ENCODE measurements at places on chromosomes 2 and 18.

- no peak for DNase-seq
These were observed 21.3 kb downstream of the WDSUB1 start for GRCh38 chr2:159265171-159265576.

DNA sequence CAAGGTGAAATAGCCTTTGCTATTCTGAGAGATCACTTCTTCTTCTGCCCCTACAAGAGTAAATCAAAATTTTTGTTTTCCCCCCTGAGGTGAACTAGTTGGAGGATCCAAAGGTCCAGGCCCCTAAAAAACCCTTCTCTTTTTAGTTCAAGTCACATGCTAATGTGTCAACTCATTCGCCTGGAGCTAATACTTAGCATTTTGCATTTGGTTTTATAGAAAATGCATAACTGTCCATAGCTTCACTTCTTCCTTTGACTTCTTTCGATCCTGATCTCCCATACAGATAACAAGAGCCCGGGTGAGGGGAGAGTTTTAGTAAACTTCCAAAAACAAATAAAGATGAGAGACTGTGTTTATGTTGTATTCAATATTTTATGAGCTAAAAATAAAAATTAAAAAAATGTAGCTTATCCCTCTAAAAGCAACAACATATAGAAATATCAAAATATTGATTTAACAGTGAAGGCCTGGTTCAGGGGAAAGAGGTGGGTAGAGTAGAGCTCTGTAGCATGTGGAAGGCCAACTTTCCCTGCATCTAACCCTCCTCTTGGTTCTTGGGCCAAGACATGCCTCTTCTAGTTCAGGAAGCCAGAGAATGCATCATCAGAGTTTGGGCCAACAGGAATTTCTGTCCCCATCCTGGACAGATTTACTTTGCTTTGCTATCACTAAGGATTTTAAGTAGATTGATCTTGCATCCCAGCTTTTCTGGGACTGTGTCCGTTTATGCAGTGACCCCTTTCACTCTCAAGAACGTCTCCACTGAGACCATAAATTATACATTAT lies 333.8 kb downstream of the ALK start:
- DNase-seq: no peak

- no peak for DNase-seq
These were observed 403.5 kb downstream of the SETBP1 start for GRCh38 chr18:45084206-45084605.

GRCh38 chr2:53220969-53221368 lies 546.6 kb upstream of the CHAC2 start:
- no peak for DNase-seq

DNA sequence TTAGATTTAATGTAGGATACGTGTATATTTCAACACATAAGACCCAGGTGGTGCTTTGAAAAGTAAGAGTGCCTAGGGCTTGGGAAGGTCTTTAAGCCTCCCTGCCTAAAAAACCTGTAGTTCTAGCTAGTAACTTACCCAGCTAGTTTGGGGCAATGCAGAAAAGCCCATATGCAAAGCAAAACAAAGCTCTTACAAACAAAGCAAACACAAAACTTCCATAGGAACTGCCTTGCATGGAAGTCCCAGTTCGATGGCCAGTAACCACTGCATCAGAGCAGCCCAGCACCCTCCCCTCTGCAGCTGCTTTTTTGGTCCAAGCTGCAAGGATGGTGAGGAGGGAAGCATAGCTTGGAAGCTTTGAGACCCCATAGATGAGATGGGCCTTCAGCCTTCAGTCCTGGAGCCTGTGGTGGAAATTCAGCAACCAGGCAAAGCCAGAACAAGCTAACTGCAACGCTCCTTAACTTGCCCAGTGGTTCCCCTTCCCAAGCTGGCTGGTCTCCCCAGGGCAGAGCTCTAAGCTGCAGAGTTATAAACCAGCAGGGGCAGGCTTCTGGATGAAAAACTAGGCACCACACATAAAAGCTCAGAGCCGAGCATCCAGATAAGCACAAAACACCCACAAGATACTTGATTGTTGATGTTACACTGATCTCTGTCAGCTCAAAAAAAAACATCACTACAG lies 16.2 kb downstream of the C2orf76 start:
- DNase-seq: no peak

DNA sequence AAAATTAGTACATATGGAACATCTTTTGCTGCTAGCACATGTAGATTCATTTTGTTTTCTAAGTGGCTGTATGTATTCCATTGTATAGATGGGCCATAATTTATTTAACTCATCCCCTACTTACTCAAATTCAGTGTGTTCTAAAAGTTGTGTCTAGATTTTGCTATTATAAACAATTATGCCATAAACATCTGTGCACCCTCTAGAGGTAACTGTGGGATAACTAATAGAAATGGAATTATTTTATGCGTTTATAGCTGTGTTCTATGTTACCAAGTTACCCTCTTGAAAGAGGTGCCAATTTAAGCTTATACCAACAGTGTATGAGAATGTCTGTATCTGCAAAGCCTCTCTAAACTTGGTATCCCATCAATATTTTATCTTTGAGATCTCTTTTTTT lies 100.4 kb downstream of the MMADHC start:
- DNase-seq: no peak

GRCh38 chr18:73908323-73908722 lies 239.3 kb downstream of the FBXO15 start:
- no peak for DNase-seq

GRCh38 chr2:225173909-225174308 lies 131.6 kb upstream of the DOCK10 start:
- no peak for DNase-seq

DNA sequence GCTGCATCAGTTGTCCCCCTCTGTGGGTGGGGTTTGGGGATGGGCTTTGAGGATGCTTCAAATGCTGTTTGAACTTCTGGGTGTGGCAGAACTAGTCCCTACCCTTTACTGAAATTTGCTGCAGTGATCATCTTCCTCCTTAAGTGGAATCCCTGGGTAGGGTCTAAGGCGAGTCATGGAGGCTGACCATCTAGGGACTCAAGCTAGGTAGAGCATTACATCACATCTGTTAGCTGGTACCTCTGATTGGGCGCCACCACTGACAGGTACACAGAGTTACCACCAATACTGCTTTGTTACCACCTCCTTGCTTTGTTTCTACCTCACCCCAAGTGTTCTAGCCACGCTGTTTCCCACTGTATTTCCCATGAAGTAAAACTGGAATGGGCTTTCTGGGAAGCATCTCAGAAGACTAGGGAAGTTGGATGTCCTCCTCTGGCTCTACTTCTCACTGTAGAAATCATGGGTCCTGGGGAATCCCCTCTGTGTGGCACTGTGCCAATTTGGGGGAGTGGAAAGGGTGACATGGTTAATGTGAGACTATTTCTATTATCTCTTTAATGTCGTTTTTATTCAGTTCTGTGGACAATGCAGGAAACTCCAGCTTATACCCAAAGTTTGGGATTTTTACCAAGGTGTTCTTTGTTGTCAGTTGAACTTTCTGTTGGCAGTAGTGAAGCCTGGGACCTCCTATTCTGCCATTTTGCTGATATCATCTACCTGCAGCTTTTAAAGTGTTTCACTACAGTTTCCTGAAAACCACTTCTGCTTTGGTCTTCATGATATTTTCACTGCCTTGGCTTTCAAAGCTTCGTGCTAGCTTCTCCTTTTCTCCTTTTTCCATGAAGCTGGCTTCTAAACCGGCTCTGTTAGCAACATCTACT lies 14.5 kb upstream of the SULT1C4 start:
- no peak for DNase-seq

DNA sequence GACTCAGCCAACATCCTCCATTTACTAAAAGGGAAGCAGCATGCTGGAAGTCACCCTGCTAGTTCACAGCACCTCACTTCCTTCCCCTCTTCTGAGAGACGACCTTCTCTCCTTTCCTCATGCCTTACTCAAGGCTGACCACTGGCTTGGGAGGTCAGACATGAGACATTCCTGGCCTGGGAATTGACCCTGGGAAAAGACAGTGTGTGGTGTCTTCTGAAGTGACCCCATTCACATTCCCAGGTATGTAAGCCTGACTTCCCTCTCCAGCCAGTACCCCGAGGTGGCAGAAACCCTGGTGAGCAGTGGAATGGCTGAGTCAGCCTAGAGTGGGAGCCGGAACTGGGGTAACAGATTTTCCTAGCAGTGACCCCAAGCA lies 92.4 kb downstream of the PLB1 start:
- DNase-seq: no peak

GRCh38 chr2:197423307-197423706 lies 11.5 kb downstream of the SF3B1 start:
- DNase-seq: no peak

DNA sequence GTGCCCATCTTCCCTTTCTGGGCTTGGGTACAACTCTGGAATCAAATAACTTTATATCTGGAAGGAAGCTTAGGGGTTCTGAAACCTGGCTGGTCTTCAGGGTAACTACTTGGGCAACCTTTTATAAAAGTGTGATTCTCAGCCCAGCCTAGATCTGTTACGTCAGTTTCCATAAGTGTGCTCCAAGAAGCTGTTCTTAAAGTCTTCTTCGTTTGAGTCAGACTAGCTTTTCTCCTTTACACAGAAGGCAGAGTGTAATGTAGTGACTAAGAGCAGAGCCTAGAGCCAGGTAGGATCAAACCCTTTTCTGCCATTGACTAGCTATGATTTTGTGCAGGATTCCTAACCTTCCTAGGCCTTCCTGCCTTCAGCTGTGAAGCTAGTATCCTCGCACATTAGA lies 5.8 kb downstream of the ITGA6 start:
- DNase-seq: no peak

DNA sequence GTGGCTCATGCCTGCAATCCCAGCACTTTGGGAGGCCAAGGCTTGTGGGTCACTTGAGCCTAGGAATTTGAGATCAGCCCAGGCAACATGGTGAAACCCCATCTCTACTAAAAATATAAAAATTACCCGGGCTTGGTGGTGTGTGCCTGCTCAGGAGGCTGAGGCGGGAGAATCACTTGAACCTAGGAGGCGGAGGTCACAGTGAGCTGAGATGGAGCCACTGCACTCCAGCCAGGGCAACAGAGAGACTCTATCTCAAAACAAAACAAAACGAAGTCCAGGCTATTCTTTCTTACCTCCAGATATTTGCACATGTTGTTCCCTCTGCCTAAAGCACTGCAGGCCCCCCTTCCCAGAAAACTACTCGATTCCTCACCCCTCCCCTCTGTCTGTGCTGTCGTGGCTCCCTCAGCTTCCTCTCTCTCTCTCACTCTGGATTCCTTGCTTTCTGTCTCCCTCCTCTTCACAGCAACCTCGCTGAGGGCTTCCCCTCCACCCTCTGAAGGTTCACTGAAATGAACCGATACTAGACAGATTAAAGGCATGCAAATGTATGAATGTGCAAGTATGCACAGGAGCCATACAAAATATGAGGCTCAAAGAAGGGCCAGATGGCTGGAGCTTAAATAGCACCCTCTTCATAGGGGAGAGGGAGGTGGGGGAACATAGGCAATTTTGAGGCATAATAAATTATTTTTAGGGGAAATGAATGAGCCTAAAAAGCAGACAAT lies 18.5 kb downstream of the TMEM177 start:
- no peak for DNase-seq

GRCh38 chr2:54641988-54642387 lies 81.5 kb upstream of the EML6 start:
- DNase-seq: no peak

All from activated CD4-positive, CD25-positive, alpha-beta regulatory T cell (primary cell).